Activated CD8-positive, alpha-beta memory T cell treated with anti-CD3 and anti-CD28 coated beads, Interleukin-2, amount 50 U/mL, for 4 hours (primary cell): ENCODE measurements at places on chromosomes 6 and 20.
A peak's percentile ranks its signal among the peaks of the same experiment; 100 is the strongest.

DNA sequence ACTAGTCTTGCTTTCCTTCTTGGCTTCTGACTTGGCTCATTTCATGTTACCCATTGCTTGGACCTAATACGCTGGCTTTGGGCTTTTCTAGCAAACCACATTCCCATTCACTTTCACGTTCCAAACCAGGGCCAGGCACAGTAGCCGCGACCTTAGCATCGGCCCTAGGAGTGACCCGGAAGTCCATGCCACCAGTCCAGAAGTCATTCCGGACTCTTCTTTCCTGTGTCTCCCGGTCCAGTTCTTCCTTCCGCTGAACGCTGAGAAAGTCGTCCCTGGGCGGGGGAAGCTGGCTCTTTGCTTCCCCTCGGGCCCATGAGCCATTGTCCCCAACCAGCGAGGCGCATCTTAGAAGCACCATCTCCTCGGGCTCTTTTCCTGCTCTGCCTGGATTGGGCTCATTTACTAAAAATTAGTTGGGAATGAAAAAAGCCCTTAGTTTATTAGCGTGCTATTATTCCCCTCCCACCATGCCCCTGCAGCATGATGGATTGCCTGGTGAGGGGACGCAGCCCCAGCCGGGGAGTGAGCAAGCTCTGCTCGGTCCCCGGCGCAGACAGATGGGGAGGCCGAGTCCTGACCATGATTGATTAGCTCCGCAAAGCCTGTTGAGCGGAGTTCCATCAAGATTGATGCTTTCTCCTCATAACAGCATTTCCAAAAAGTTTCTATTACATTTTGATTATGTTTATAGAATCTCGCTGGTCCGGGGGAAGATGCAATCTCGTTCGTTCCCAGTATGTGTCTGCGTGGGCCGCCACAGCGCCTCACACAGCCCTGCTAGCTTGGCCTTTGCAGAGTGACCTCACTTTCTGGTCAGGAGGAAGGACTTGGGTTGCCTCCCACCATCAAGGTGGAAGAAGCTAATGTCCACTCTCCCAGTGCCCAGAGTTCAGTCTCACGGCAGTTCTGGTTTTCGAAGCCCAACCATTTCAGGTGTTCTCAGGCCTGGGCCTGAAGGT, 115.1 kb upstream of the TOP1 start:
- DNase-seq: no peak

GRCh38 chr20:53494753-53495152, 98.9 kb downstream of the ZNF217 start:
- DNase-seq: no peak

DNA sequence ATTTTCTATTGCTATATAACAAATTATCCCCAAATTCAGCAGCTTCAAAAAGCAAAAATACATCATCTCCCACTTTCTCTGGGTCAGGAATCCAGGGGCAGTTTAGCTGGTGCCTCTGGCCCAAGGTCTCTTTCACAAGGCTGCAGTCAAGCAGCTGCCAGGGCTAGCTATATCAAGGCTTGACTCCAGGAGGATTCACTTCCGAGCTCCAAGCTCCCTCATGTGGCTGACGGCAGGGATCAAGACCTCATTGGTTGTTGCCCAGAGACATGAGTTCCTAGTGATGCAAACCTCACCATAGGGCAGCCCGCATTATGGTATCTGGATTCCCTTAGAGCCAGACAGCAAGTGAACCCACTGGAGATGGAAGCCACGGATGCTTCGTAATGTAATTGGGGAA, 1.3 kb upstream of the VNN1 start:
- no peak for DNase-seq

DNA sequence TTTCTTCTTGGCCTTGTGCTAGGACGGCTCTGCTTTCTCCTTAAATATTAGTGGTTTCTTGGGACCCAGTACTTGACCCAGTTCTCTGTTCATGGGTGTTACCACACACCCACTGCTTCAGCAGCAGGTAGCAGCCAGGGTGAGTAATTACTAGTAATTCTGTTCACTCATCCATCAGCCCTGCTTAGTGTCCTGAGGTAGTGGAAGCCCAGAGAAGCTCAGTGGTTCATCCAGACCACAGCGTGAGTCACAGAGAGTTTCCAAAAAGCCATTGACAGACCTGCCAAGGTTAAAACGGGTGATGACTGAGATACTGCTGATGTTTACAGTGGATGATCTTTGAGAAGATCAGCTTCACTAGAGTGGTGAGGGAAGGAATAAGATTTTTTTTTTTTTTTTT, 51.7 kb upstream of the HINT3 start:
- DNase-seq: peak; percentile 39

DNA sequence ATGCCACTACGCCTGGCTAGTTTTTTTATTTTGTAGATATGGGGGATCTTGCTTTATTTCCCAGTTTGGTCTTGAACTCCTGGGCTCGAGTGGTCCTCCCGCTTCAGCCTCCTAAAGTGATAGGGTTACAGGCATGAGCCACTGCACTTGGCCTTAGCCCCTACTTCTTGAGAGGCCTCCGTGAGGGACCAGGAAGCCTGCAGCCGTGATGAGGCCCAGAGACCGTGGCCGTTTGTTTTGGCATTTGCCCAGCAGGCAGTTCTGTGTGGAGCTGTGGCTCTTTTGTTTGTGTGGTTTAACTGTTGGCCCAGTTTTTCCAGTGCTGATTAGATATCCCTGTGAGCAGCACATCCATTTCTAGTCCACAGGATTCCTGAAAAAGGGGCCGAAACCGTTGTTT, 39.8 kb downstream of the SRSF3 start:
- no peak for DNase-seq
